ENCODE measurements at places on chromosomes 7 and 10. TPM values are rescaled to one million over a fixed set of nuclear protein-coding genes. Genes with fewer than 3 reads are reported as not detected.

The VWC2 gene
- 6.2 TPM for polyA plus RNA-seq

The DGKB gene
- 25.3 TPM for polyA plus RNA-seq

The SLC39A12 gene
- polyA plus RNA-seq = 10.4 TPM

The SPDYE6 gene
- not detected for polyA plus RNA-seq

The GOLGA7B gene
- 42.7 TPM for polyA plus RNA-seq

The LIPN gene
- not detected for polyA plus RNA-seq

The OSBPL3 gene
- polyA plus RNA-seq = 5.4 TPM

The ATOH7 gene
- 0.99 TPM for polyA plus RNA-seq

The TRPV5 gene
- polyA plus RNA-seq = 0.24 TPM

The CTAGE8 gene
- polyA plus RNA-seq = 0.47 TPM
